ENCODE measurements at places on chromosomes 3 and 15.

DNA sequence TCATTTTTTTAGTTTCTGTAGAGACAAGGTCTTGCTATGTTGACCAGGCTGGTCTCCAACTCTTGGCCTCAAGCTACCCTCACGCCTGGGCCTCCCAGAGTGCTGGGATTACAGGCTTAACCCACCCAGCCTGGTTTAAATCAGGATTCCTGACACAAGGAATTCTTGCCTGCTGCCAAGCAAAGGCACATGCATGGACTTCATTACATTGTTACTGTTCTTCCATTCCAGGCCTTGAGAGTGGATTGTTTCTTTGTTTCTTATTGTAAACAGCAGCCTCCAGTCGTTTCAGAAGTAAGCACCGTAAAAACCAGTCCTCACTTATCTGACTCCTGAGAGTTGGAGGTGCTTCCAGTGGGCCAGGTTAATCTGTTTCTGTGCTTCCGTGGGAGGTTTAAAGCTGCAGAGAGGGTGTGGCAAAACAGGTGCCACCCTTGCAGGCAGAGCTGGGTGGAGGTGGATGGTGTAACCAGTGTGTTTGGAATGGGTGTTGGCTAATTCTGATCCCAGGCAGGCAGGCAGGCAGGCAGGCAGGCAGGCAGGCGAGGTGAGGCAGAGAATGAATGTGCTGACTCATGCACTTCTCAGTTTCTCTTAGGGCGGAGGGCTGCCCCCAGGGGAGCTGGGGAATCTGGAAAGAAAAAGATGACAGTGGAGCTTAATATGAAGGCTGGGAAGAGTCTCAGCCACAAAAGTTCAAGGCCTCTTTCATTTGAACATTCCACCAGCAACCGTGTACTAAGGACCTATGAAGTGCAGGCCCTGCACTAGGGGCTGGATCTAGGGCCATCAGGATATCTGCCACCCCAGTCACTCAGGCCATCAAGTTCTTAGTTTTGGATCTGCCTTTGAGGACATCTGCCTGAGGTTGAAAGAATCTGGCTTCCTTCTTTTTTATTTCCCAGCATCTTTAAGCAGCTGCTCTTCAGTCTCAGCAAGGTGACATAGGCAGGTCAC is 37.0 kb upstream of the CDCP1 start:
- DNase-seq = no peak

DNA sequence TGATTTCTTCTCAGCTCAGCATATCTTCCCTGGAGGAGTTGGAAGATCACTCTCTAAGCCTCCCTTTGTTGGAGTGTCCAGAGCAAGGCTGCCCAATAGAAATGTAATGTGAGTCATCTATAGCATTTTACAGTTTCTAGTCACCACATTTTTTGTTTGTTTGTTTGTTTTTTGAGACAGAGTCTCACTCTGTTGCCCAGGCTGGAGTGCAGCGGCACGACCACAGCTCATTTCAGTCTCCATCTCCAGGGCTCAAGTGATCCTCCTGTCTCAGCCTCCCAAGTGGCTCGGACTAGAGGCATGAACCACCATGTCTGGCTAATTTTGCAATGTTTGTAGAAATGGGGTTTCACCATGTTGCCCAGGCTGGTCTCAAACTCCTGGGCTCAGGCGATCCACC is 21.3 kb downstream of the KLHL6 start:
- no peak for DNase-seq

DNA sequence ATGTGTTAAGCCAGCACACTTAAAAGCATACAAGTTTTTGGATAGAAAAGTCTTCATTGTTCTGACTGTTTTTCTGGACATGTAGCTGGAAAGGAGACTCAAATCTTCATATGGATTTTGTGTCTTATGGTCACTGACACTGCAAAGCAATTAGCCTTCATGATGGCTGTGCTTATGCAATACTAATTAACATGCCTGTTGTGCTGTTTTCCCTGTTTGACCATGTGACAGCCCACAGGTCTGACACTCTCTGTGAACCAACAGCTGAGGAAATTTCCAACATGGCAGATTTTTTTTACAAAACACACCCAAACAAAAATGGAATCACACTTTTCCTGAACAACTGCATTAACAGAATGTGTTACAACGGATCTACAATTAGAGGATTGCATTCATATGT is 248.4 kb downstream of the ROBO2 start:
- DNase-seq = no peak

GRCh38 chr3:80233576-80233975 is 465.8 kb upstream of the ROBO1 start:
- DNase-seq = no peak

- no peak for DNase-seq
These were observed 927.7 kb downstream of the ROBO2 start for GRCh38 chr3:77967621-77968020.

- DNase-seq = no peak
These were observed 171.4 kb downstream of the CNTN3 start for GRCh38 chr3:74443102-74443501.

GRCh38 chr3:53649816-53650215 is 155.4 kb downstream of the CACNA1D start:
- DNase-seq = no peak

DNA sequence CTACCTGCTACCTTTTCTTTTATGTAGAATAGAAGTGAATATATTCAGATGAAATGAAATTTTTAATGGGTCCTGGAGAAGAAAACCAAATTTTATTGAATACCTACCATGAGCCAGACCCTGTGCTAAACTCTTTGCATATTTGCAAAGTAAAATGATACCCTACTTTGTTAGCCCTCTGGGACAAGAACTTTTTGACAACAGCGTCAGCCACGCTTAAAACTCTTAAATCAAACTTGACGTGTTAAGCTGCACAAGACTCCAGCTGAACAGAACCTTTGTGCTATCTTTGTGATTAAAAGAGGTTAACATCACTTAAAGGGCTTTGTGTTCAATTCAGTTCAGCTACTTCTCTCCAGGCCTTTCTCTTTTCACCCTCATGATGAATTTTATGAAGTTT is 316.5 kb downstream of the MEX3B start:
- no peak for DNase-seq

GRCh38 chr3:9912294-9912935 is 4.5 kb upstream of the IL17RC start:
- no peak for DNase-seq

- DNase-seq = no peak
These were observed 610 bp downstream of the EPHB3 start for GRCh38 chr3:184561913-184562877.

- peak; percentile 61 for DNase-seq
These were observed 220.9 kb downstream of the SLC9A9 start for GRCh38 chr3:143627336-143627735.

DNA sequence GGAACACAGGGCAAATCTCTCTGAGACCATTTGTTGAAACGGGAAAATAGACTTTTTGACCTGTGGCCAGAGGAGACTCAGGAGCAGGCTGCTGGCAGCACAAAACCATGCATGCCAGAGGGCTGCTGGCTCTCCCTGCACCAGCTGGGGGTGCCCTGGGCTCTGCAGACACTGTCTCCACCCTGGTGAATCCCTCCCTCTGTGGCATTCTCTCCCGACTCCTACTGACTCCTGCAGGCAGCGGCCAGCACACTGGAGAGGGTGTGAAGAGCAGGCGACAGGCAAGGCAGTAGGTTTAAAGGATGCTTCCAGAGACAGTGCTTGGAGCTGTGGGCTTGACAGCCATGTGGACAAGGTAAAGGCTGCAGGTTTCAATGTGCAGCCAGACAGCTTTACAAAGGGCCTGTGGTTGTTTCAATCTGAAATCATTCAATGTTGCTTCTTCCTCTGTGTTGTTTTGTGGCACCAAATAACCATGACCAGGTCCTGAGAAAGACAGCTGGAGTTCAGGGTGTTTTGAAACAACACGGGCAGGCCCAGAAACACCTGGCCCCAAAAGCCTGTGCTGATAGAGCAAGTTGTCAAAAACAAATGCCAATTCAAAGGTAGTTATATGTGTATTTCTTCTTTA is 431.0 kb upstream of the ATP10A start:
- DNase-seq = no peak

GRCh38 chr3:124845406-124845805 is 41.8 kb downstream of the ITGB5 start:
- no peak for DNase-seq

- no peak for DNase-seq
These were observed 15.9 kb upstream of the GPR156 start for GRCh38 chr3:120300971-120301370.

- DNase-seq = peak; percentile 28
These were observed 430.7 kb upstream of the CBLB start for GRCh38 chr3:106299300-106300098.

DNA sequence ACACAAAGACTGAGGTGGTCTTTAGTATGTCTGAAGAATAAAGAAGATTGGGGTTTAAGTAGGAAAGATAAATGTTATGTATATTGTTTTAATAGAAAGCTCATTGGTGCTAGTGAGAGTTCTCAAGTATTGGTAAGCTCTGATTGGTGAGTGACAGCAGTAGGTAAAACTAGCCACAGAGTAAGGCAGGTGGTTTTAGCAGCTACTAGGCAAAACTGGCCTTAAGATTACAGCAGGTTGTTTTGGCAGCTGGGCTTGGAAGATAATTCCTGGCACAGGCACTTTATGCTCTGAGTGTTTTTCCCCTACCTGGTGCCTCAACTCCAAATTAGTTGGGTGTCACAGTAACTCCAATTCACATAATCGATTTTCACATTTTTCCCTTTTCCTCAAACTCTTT is 66.3 kb downstream of the STAG1 start:
- no peak for DNase-seq

DNA sequence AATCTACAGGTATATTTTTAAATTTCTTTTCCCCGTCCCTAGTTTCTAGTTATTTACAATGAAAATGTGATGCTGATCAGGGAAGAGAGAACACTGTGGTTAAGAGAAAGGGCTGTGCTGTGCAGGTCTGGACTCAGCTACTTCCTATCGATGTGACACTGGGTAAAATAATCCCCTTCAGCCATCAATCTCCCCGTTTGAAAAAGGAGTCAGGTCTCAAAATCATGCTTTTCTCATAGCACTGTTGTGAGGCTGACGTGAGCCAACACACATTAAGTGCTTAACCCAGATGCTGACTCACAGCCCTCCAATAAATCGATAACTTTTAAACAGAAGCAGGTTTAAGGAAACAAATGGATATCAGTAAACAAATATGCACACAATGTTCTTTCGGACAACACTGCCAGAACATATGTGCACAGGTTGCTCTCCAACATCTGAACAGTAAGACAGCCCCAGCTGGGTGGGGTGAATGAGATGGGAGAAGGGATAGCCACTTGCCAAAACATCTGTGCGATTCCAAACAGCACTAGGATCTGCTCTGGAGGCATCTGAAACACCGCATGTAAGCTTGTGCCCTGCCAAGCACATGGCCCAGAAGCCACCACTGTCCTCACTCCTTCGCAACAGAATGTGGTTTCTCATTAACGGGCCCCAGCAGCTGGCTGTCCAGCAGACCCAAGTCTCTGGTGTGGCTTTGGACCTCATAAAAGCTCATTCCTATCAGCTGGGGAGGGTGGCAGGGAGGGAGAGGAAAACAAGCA is 143.2 kb upstream of the PRICKLE2 start:
- DNase-seq = no peak

GRCh38 chr3:185292238-185292637 is 38.4 kb upstream of the EHHADH start:
- DNase-seq = no peak

- no peak for DNase-seq
These were observed 69.0 kb downstream of the MYO1E start for GRCh38 chr15:59303633-59304032.

DNA sequence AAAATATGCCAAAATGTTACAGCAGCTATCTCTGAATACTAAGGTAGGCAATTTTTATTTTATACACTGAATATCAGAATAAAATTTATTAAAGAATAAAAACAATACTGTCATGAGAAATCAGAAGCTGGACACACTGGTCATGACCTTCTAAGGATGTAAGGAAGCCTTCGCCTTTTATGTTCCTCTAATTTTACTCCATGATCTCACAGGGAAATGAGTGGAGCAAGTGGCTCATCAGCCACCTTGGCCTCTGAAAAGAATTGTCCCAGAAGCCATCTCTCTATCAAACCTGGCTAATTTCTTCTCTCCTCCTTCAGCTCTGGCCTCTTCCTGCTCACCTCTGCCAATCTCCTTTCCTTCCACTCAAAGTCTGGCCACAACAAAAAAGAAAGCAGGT is 48.6 kb downstream of the THRB start:
- DNase-seq = no peak

DNA sequence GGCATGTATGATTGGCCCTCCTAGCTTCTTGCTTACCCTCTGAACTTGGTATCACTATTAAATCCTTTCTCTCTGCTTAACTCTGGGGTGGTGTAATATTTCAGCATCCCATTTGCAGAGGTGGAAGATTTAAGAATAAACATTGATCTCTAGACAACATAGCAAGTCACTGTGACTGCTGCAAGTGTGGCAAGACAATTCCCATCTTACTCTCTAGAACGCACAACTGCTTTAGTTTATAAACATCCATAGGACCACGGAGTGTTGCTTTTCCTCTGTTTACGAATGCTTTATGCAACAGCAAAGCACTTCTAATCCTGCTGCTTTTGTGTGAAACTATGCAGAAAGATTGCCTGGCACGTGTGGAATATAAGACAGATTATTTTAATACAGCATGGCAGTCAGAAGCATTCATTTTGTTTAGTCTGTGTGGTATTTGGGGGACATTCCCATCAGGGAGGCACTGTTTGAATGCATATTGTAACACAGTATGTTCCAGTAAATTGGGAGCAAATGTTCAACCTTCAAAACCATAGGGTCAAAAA is 338.9 kb upstream of the TMCO5A start:
- no peak for DNase-seq

DNA sequence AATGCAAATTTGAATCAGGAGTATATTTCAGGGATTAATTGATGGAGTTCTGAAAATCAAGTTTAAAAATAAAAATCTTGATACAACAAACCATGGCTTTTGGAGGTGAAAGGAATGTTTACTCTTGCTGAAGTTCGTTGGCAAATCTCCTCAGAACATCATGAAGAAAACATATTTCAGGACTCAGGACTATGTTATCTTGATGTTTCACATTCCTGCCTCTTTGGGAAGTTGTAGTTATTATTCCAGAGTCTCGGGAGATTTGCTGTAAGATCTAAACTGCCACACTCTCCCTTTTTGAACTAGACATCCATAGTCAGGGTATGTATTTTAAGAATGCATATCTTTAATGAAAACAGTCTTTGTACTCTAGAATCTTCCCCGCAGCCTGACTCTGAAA is 271.2 kb downstream of the RBMS3 start:
- no peak for DNase-seq

- no peak for DNase-seq
These were observed 659.4 kb upstream of the NAALADL2 start for GRCh38 chr3:174199696-174200095.

DNA sequence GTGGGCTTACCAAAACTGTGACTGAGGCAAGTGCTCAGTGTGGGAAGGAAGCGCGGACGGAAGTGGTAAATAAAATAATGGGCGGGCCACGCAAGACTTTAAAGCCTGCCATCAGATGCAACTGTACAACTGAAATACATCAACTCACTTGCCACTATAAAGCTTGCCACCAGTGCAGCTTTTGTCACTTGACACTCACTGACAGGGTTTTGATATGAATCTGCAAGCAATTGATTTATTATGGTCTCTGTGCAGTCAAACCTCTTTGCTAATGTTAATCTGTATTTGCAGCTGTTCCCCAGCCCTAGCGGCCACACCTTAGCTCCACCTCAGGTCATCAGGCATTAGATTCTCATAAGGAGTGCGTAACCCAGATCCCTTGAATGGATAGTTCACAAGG is 2.3 kb upstream of the GFM1 start:
- DNase-seq = no peak

- DNase-seq = peak; percentile 31
These were observed 13.2 kb upstream of the ADPGK start for GRCh38 chr15:72796515-72797337.

All from stimulated activated CD4-positive, alpha-beta T cell treated with anti-CD3 and anti-CD28 coated beads, Interleukin-1b, Interleukin-23, amount 100 ng/mL, for 48 hours (primary cell).